ENCODE measurements at places on chromosomes 2 and 18. TPM values are rescaled to one million over a fixed set of nuclear protein-coding genes. Genes with fewer than 3 reads are reported as not detected.

DNA sequence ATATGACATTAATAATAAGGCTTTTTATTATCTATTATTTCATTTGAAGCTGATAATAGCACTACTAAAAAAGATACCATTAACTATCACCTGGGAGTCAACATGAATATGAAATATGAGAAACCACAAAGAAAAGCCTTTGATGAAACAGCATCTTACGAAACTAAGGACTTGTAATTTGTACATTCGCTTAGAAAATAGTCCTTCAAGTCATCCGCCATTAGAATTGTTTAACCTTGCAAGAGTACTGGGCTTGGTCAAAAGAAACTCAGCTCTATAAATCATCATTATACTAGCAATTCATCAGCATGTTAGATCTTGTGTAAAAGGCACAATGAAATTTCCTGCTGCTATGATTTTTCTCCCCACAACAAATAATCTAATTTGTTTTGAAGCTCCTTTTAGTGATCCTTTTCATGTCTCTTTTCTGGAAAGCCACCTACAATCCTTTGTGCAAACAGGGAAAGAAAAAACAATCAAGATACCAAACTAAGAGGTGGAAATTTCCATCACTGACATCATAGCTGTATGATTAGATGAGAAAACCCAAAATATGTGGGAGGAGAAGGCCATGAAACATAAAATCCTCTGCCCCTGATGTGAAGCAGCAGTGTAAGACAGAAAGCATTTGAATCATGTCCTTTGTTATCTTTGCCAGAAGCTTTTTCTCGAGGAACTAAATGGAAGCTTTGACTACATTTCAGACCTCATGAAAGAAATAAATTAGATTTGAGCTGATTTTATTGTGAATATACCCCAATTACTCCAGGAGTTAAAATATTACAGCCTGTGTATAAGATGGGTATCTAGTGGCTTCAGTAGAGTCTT, 31.2 kb downstream of the SCN9A start:
- H3K4me1 ChIP-seq: peaks cover 8% of the 10 kb centered on the region
- H3K27ac ChIP-seq: peak overlapping the region; percentile 15
- no peaks in the 10 kb centered on the region for H3K27me3 ChIP-seq
- no peaks in the 10 kb centered on the region for H3K36me3 ChIP-seq
- no peak overlapping the region for H3K4me3 ChIP-seq

GRCh38 chr2:236558993-236559978, 10.3 kb upstream of the ACKR3 start:
- no peak overlapping the region for H3K27ac ChIP-seq
- no peak for DNase-seq
- H3K4me1 ChIP-seq: no peaks in the 10 kb centered on the region
- H3K36me3 ChIP-seq: no peaks in the 10 kb centered on the region

GRCh38 chr2:28556303-28556702, 60.4 kb downstream of the PLB1 start:
- H3K4me3 ChIP-seq: no peak overlapping the region
- no peaks in the 10 kb centered on the region for H3K36me3 ChIP-seq
- no peak for DNase-seq
- no peaks in the 10 kb centered on the region for H3K27me3 ChIP-seq
- H3K4me1 ChIP-seq: peaks cover 10% of the 10 kb centered on the region

DNA sequence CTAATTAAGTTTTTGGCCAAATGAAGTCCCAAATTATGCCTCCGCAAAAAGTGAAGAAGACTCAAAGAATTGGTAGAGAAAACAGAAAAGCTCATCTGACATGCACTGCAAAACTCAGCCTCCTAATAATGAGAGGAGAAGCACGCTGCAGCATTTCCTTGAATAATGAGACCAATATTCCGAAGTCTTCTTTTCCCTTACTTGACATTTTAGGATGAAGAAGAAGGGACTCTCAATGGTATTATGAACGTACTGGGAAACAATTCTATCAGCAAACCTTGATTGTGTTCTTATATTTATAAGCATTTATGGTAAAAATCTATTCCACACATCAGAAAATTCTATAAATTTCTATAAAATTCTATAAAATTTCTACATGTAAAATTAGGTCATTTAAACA, 733.9 kb upstream of the ACVR2A start:
- H3K27ac ChIP-seq: no peak overlapping the region
- no peaks in the 10 kb centered on the region for H3K27me3 ChIP-seq
- no peak overlapping the region for H3K4me3 ChIP-seq

- no peak for DNase-seq
- H3K4me1 ChIP-seq: peaks cover 44% of the 10 kb centered on the region
- H3K27ac ChIP-seq: peak overlapping the region; percentile 68
Observed at GRCh38 chr2:179272406-179273192, 8.0 kb upstream of the SESTD1 start.

DNA sequence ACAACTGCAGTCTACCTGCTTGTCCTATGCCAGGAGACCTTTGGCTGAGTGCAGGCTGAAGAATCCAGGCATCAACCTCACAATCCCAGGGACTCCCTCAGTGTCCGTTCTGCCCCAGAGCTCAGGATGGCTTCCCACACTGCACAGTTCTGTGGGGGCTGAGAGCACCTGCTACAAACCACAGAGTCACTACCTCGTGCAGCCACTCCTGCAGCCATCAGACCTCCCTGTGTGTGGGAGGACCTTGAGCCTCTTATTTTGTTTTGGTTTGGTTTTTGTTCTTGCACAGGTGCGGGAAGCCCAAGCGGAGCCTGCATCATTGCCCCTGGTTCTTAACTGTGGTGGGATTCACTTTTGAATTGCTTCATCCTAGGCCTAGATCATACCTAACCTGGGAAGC, 31.0 kb downstream of the NAT8 start:
- H3K4me3 ChIP-seq: no peak overlapping the region
- no peak overlapping the region for H3K27ac ChIP-seq
- no peak for DNase-seq

Gene GAREM1
- total RNA-seq: 5.0 TPM

Gene CDKL4
- 3.5 TPM for total RNA-seq

- H3K36me3 ChIP-seq: no peaks in the 10 kb centered on the region
- no peak overlapping the region for H3K27ac ChIP-seq
- no peaks in the 10 kb centered on the region for H3K27me3 ChIP-seq
- peaks cover 23% of the 10 kb centered on the region for H3K4me1 ChIP-seq
- DNase-seq: no peak
- H3K4me3 ChIP-seq: no peak overlapping the region
Observed at GRCh38 chr2:137175246-137175645, 409.9 kb downstream of the THSD7B start.

Gene TIA1
- 92.5 TPM for total RNA-seq

GRCh38 chr2:393711-394696, 106.1 kb upstream of the ALKAL2 start:
- H3K36me3 ChIP-seq: no peaks in the 10 kb centered on the region
- DNase-seq: no peak

- H3K36me3 ChIP-seq: no peaks in the 10 kb centered on the region
- H3K27ac ChIP-seq: no peak overlapping the region
- no peak overlapping the region for H3K4me3 ChIP-seq
- H3K27me3 ChIP-seq: no peaks in the 10 kb centered on the region
Observed at GRCh38 chr2:129229830-129230441, 749.5 kb upstream of the RAB6C start.

Gene ZNF892
- total RNA-seq: 6.5 TPM

- peaks cover 7% of the 10 kb centered on the region for H3K4me1 ChIP-seq
- DNase-seq: no peak
- no peaks in the 10 kb centered on the region for H3K36me3 ChIP-seq
Observed at GRCh38 chr2:238848976-238849853, 1.3 kb downstream of the TWIST2 start.

GRCh38 chr2:205405752-205406151, 276.5 kb upstream of the NRP2 start:
- peaks cover 21% of the 10 kb centered on the region for H3K4me1 ChIP-seq
- H3K27ac ChIP-seq: peak overlapping the region; percentile 30
- no peaks in the 10 kb centered on the region for H3K27me3 ChIP-seq
- H3K36me3 ChIP-seq: no peaks in the 10 kb centered on the region
- DNase-seq: peak; percentile 25
- H3K4me3 ChIP-seq: no peak overlapping the region

GRCh38 chr2:88195246-88195645, 25.1 kb downstream of the THNSL2 start:
- H3K27ac ChIP-seq: no peak overlapping the region
- no peaks in the 10 kb centered on the region for H3K36me3 ChIP-seq
- H3K27me3 ChIP-seq: peaks cover 12% of the 10 kb centered on the region
- DNase-seq: no peak
- no peaks in the 10 kb centered on the region for H3K4me1 ChIP-seq

- no peak overlapping the region for H3K4me3 ChIP-seq
- DNase-seq: no peak
- H3K27me3 ChIP-seq: no peaks in the 10 kb centered on the region
- H3K36me3 ChIP-seq: no peaks in the 10 kb centered on the region
- no peaks in the 10 kb centered on the region for H3K4me1 ChIP-seq
Observed at GRCh38 chr2:67528320-67528719, 131.2 kb downstream of the ETAA1 start.

- H3K36me3 ChIP-seq: peaks cover 22% of the 10 kb centered on the region
- H3K4me3 ChIP-seq: no peak overlapping the region
- H3K27ac ChIP-seq: no peak overlapping the region
- peaks cover 9% of the 10 kb centered on the region for H3K4me1 ChIP-seq
- DNase-seq: no peak
Observed at GRCh38 chr2:85847051-85847588, 41.7 kb downstream of the ST3GAL5 start.

Gene MC2R
- not detected for total RNA-seq

DNA sequence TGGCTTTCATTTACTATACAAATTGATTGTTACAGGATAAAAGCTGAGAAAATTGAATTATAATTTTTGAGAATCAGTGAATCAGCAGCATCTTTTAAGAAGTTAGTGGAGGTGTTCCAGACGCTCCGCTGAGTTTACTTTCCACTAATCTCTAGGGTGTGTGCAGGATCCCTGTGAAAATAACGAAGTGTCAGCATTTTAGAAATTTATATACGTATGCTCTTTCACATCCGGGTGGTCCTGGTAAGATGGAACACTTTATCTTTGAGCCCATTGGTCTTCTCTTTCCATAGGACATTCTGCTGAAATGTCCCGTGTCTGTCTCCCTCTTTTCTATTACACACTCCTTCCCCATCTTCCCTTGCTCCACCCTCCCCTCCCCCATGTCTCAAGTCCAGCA, 268.6 kb upstream of the LRRTM1 start:
- H3K36me3 ChIP-seq: no peaks in the 10 kb centered on the region
- no peak for DNase-seq
- no peak overlapping the region for H3K4me3 ChIP-seq
- no peaks in the 10 kb centered on the region for H3K4me1 ChIP-seq

Data from osteoblast (primary cell).